Mesothelial cell of epicardium (in vitro differentiated cells): ENCODE measurements at places on chromosomes 3 and 15.
A peak's percentile ranks its signal among the peaks of the same experiment; 100 is the strongest.

DNA sequence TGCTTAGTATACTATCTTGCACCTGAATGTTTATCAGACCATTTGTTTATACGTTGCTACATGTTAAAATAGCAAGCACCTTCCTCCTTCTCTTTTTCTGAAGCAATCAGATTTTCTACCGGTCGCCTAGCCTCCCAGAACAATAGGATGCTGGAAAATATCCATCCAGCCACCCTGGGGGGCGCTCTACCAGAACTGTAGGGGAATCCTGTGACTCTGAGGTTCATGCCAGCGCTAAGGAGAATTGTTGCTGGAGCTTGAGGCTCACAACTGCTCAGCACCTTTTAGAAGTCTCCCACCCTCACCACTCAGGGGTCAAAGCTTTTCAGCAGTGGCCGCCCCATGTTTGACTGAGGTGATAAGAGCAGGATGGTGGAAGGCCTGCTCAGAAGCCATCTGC, 27.5 kb downstream of the SQOR start:
- no peaks in the 10 kb centered on the region for H3K36me3 ChIP-seq
- no peaks in the 10 kb centered on the region for H3K27me3 ChIP-seq
- no peak overlapping the region for H3K4me3 ChIP-seq

GRCh38 chr3:10010878-10011465, 15.3 kb upstream of the FANCD2 start:
- H3K27me3 ChIP-seq = no peaks in the 10 kb centered on the region
- H3K4me1 ChIP-seq = peaks cover 20% of the 10 kb centered on the region
- DNase-seq = peak; percentile 96

DNA sequence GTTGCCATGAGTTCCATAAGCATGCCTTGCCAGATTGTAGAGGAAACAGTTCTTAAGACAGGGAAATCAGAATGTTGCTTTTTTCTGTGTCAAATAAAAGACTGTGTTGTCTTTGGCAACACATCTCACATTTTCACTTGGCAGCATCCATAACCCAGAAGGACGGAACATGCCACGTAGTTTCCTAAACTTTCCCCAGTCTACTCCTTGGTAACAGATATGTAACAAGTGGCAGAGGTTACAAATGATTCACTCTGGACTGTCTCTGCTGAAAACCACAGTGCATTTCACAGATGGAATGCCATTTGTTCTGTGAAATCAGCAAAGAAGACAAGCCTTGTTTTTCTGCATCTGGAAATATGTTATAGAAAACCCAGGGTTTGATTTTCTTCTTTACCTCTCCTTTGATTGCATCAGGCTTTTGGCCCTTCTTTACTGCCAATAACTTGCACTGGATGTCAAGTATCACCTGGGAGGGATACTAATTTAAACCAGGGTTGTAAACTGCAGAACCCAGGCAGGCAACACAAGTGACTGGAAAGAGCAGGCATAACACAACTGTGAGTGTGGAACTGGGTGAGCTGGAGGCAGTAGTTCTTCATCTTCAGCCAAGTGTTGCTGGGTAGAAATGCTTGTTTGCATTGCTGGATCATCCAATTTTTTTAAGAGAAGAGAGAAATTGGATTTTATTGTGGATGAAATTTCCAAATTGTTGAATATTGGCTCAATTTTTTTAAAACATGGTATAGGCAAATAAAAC, 124.4 kb upstream of the FOXB1 start:
- H3K4me3 ChIP-seq = no peak overlapping the region
- H3K27me3 ChIP-seq = peaks cover 45% of the 10 kb centered on the region
- H3K27ac ChIP-seq = no peak overlapping the region
- no peaks in the 10 kb centered on the region for H3K36me3 ChIP-seq

GRCh38 chr3:23923786-23924185, 6.9 kb downstream of the RPL15 start:
- H3K4me3 ChIP-seq = no peak overlapping the region
- H3K4me1 ChIP-seq = peaks cover 22% of the 10 kb centered on the region
- peaks cover 22% of the 10 kb centered on the region for H3K36me3 ChIP-seq
- no peaks in the 10 kb centered on the region for H3K27me3 ChIP-seq
- H3K27ac ChIP-seq = no peak overlapping the region

GRCh38 chr15:81299630-81300273, 24.2 kb downstream of the STARD5 start:
- peaks cover 21% of the 10 kb centered on the region for H3K27me3 ChIP-seq
- no peak overlapping the region for H3K4me3 ChIP-seq
- H3K4me1 ChIP-seq = peaks cover 18% of the 10 kb centered on the region

GRCh38 chr3:134610432-134611385, 40.1 kb downstream of the KY start:
- no peak overlapping the region for H3K4me3 ChIP-seq
- peaks cover 36% of the 10 kb centered on the region for H3K27me3 ChIP-seq
- H3K4me1 ChIP-seq = peaks cover 12% of the 10 kb centered on the region
- DNase-seq = no peak
- H3K27ac ChIP-seq = no peak overlapping the region

DNA sequence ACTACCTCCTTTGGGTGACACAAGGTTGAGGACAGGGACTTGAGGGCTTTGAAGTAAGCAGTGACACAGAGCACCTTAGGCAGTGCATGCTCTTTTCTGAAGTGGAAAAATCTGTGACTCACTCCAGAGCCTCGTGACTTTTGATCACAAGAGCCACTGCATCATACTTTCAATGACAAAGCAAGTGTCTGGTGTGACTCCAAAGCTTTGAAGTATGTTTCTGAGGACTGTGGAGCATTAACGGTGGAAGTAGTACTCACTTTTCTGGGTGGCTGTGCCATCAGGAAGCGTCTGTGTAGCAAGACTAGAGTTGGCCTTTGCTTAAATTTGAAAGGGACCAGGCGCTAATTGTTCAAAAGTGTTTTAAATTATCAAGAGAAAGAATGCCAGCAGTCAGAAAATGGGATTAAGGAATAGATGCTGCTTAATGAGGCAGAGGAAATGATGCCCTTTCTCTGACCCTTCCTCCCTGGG, 210.7 kb upstream of the TRIM42 start:
- H3K4me1 ChIP-seq = peaks cover 16% of the 10 kb centered on the region
- peak overlapping the region; percentile 45 for H3K27ac ChIP-seq

DNA sequence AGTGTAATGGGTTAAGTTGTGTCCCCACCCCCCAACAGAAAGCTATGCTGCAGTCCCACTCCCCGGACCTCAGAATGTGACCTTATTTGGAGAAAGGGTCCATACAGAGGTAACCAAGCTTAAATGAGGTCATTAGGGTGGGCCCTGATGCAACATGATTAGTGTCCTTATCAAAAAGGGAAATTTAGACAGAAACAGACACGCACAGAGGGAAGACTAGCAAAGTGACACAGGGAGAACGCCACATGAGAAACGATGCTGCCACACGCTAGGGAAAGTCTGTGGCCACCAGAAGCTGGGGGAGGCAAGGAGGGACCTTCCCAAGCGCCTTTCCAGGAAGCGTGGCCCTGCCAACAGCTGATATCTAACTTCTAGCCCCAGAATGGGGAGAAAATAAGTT, 65.4 kb downstream of the RPN1 start:
- H3K4me3 ChIP-seq = no peak overlapping the region
- no peak for DNase-seq
- H3K36me3 ChIP-seq = peaks cover 2% of the 10 kb centered on the region
- H3K4me1 ChIP-seq = no peaks in the 10 kb centered on the region

DNA sequence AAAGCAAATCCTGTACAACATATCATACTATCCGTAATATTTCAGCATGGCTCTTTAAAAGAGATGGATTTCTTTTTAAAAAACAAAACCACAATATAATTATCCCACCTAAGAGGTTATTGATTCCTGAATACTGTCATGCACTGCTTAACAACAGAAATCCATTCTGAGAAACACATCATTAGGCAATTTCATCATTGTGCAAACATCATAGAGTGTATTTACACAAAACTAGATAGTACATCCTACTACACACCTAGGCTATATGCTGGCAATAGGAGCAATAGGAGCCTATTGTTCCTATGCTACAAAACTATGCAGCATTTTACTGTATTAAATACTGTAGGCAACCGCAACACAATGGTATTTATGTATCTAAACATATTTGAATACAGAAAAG, 242.0 kb downstream of the NEK10 start:
- H3K4me3 ChIP-seq = no peak overlapping the region
- DNase-seq = no peak
- H3K27me3 ChIP-seq = no peaks in the 10 kb centered on the region
- peaks cover 7% of the 10 kb centered on the region for H3K4me1 ChIP-seq

DNA sequence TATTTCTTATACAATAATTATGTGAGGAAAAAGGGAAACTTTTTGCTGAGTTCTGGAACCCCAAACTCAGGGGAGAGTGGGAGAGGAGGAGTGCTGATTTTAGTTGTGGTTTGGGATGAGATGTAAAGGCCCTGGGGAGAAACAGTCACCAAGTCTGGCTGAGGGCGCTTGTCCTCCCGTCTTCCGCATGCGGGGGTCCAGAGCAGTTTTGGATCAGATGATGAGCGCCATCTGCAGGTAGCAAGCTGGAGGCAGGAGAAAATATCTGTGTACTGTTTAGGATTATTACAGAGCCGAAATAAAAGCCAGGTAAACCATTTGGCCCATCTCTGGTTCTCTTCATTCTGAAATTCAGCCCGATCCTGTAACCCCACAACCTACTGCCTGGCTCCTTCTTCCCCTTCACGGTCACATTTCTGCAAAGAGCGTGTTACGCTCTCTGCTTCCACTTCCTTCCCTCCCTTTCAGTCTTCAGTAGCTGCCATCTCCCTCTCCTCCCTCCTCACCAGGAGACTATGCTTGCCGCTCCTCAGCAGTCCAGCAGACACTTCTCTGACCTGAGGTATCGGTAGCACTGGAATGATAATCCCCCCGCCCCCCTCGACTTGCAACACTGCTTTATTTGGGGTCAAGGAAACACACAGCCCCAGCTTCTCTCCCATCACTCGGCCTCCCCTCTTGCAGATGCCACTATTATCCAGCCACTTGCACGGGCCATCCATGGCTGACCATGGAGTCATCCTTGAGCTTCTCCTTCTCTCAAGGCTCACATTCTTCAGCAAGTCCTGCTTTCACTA, 1.4 kb upstream of the PARP14 start:
- H3K27ac ChIP-seq = peak overlapping the region; percentile 94
- peaks cover 37% of the 10 kb centered on the region for H3K4me1 ChIP-seq
- no peaks in the 10 kb centered on the region for H3K27me3 ChIP-seq
- DNase-seq = peak; percentile 34
- H3K4me3 ChIP-seq = peak overlapping the region; percentile 87

DNA sequence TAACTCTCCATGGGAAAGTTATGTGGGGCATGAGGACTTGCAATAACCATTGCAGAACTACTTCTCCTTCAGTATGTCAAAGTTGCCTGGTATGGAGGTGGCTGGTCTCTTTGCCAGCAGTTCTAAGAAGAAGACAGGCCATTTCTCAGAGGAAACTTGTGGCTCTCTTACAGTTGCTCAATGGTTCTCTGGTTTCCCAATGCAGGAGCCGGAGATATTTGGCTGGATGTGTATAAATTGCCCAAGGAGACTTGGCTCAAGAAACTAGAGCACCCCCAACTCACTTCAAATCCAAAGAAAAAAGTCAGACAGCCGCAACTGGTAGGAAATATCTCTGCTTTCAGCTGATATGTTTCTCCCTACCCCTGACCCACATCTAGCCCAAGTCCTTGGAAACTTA, 24.2 kb downstream of the WDR93 start:
- H3K4me1 ChIP-seq = no peaks in the 10 kb centered on the region
- H3K36me3 ChIP-seq = no peaks in the 10 kb centered on the region
- H3K27ac ChIP-seq = no peak overlapping the region
- H3K27me3 ChIP-seq = peaks cover 10% of the 10 kb centered on the region
- no peak for DNase-seq

GRCh38 chr3:118977118-118977517, 57.5 kb downstream of the IGSF11 start:
- H3K4me1 ChIP-seq = no peaks in the 10 kb centered on the region
- no peak for DNase-seq
- H3K27me3 ChIP-seq = peaks cover 2% of the 10 kb centered on the region
- H3K27ac ChIP-seq = no peak overlapping the region

GRCh38 chr15:38252481-38253350, at the start of gene SPRED1:
TSS of gene SPRED1 (plus strand) at chr15:38252836. CDS start at chr15:38253186, 350 bp downstream.
- H3K36me3 ChIP-seq = no peaks in the 10 kb centered on the region
- peak within 1 kb of the TSS; percentile 89 for H3K4me3 ChIP-seq
- peaks cover 7% of the 10 kb centered on the region for H3K27me3 ChIP-seq
- peak; percentile 66 for DNase-seq

- DNase-seq = no peak
- no peak overlapping the region for H3K4me3 ChIP-seq
- no peak overlapping the region for H3K27ac ChIP-seq
- H3K36me3 ChIP-seq = no peaks in the 10 kb centered on the region
Measured at GRCh38 chr3:180678231-180678630, 1.1 kb downstream of the CCDC39 start.

- no peaks in the 10 kb centered on the region for H3K36me3 ChIP-seq
- no peak overlapping the region for H3K4me3 ChIP-seq
- H3K27ac ChIP-seq = no peak overlapping the region
- no peak for DNase-seq
- peaks cover 27% of the 10 kb centered on the region for H3K27me3 ChIP-seq
Measured at GRCh38 chr15:93476491-93477177, 387.6 kb upstream of the RGMA start.

GRCh38 chr3:8529738-8530525, 28.3 kb downstream of the LMCD1 start:
- H3K27ac ChIP-seq = no peak overlapping the region
- H3K4me3 ChIP-seq = no peak overlapping the region
- H3K4me1 ChIP-seq = peaks cover 29% of the 10 kb centered on the region
- H3K36me3 ChIP-seq = peaks cover 5% of the 10 kb centered on the region

GRCh38 chr15:77966540-77967234, 110.8 kb downstream of the TBC1D2B start:
- H3K4me3 ChIP-seq = no peak overlapping the region
- no peak overlapping the region for H3K27ac ChIP-seq
- DNase-seq = no peak
- H3K4me1 ChIP-seq = no peaks in the 10 kb centered on the region
- H3K36me3 ChIP-seq = no peaks in the 10 kb centered on the region

DNA sequence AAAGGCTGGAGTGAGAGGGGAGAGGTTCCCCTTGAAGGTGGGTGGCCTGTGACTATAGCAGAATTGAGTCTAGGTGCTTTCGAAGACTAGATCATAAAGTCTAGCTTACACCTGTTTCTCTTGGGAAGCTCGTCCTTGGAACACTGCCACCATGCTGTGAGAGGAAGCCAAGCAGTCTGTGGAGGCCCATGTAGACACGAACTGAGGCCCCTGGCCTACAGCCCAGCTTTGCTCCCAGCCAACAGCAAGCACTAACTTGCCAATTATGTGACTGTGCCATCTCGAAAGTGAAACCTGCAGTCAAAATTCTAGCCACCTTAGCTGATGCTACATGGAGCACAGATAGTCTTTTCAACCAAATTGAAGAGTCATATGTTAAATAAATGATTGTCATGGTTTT, 190.5 kb upstream of the NECTIN3 start:
- peaks cover 22% of the 10 kb centered on the region for H3K4me1 ChIP-seq
- DNase-seq = no peak
- H3K4me3 ChIP-seq = no peak overlapping the region
- H3K36me3 ChIP-seq = no peaks in the 10 kb centered on the region
